ENCODE measurements at places on chromosomes 6 and 20.

GRCh38 chr6:88167352-88167937, 1.3 kb upstream of the CNR1 start:
- no peak for DNase-seq

- no peak for DNase-seq
Measured at GRCh38 chr6:78577585-78577984, 289.8 kb upstream of the IRAK1BP1 start.

DNA sequence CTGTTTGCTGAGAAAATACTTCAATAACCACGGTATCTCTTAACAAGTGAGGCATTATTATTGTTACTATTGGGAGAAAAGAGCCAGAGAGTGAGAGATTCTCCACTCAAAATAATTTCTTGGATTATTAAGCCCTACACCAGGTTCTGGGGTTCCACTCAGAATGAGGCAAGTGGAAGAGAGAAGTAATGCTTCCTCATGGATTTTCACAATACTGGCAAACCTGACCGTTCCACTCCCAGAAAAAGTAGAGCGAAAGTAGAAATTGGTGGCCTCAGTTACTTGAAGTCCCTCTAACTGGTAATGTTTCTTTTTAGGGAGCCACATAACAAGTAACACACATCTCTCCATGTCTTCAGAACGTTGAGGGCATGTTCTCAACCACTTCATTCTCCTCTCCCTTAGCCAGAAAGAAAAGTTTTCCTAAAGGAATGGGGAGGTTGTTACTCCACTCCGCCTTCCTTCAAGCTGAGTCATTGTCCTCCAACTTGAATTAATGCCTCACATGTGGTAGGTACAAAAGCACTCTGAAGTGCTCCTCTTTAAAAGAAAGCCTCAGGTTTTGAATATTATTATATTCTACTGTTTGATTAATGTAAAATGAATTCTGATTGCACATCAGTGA, 1.9 kb downstream of the BAG2 start:
- peak; percentile 76 for DNase-seq

DNA sequence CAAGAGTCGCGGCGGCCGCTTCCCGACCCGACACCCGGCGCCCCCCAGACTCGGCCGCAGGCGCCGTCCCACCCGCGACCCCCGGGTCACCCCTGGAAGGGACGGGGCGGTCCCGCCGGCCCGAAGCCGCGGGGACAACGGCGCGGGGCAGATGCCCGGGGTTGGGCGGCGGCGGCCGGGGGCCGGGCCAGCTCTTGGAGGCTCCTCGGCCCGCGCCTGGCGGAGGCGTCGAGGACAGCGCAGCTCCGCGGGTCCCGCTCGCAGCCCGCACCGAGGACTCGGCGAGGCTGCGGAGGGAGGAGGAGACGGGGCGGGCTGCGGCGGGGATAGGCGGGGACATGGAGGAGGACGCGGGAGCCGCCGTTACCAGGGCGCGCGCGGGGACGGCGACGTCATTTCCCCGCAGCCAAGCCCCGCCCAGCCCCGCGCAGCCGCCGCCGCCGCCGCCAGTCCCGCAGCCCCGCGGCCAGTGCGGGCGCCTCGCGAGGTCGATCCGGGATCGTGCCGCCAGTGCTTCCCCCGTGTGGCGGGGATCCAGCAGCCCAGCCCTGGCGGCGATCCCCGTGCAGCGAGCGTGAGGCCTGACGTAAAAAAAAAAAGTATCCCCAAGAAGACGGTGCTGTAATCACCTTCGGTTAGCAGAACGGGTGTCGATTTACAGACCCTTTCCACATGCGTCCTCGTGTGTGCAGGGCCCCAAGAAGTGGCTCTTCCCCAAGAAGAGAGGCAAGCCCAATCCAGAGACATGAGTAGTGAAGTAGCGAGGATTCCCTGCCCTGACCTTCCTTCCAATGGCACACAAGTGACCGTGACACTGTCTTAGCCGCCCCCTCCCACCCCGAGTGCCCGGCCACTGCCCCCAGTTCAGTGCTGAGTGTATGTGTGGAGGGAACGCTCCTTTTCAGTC, at the start of gene FAM184A:
Gene FAM184A (minus strand): TSS at position 289 of the 907 bp plus-strand sequence. CDS start 365 bp downstream, outside the sequence.
- DNase-seq, result peak; percentile 54

GRCh38 chr6:11968241-11968806, 43.8 kb upstream of the HIVEP1 start:
- no peak for DNase-seq

GRCh38 chr6:22575190-22575589, 5.8 kb downstream of the HDGFL1 start:
- DNase-seq, result peak; percentile 48

DNA sequence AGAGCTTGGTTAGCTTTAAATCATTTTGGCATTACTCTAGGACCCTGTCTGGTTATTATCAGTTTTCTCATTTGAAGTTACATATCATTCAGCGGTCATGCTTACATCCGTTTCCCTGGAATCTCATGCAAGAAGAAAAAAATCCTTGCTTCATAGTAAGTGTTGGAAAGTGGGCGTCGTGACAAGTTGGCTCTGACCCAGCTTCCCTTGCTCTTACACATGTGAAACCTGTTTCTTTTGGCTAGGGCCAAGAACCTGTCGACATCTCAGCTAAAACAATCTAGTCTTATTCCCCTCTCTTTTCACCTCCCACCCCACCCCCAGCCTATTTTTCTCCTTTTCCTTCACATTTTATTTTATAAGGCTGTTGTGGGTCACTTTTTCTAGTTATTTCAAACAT, 45.5 kb downstream of the ANKS1A start:
- peak; percentile 49 for DNase-seq

DNA sequence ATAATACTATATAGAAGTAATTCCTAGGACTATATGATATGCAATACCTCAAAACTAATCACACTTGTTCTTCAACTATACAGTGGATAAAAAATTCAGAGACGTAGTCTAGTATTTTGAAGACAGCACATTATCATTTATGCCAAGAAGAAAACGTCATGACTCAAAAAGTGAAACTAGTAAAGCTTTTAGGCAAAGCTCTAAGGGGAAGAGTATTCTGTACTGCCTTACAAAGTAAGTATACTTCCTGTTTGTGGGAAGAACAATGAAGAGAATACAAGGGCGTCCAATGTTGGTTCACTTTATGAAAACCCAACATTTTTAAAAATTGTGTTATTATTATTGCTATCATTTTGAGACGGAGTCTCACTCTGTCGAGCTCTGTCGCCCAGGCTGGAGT, 27.9 kb downstream of the LOC128125822 start:
- DNase-seq, result no peak

- peak; percentile 8 for DNase-seq
Measured at GRCh38 chr6:102619585-102619984, 1226.1 kb downstream of the GRIK2 start.

DNA sequence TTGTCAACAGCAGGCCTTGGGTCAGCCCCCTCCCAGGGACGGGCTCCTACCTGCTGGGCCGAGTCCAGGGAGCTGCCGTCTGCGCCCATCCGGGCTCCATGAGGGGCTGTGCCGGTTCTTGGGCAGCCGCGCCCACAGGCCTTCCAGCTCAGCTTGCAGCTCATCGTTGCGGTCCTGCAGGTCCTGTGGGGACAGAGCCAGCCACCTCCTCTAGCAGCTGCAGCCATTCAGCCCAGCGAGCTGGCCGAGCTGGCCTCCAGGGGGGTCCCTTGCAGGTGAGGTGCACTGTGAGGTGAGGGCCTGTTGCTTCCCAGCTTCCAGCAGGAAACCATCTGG, 74.4 kb downstream of the GINS1 start:
- no peak for DNase-seq

DNA sequence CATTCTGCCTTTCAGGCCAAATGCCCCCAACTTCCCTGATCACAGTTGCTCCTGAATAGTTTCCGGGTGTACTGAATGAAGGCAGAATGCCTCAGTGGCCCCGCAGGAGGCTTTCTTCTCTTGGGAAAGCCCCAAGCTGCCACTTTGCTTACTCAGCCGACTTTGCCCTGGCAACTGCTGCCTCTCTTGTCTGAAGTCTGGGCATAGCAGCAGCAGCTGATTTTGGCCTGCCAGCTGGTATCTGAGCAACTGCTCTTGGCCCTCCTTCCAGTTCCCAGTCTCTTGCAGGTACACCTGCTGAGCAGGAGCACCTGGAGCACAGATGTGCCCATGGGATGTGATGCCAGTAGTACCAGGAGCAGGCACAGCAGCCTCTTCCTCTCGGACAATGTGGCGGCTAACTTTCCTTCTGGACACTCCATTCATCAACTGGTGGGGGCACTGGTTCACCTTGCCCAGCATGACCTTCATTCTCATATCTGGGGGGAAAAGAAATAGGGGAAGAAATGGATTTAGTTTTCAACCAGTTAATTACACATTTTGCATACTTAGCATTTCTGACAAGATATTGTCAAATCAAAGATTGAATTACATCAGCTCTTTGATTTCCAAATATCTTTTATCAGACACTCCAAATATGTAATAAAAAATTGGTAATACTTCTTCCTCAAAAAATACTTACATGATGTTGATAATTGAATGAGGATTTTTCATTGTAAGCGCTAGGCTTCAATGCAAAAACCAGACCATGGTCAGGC, 468.2 kb downstream of the PKHD1 start:
- DNase-seq, result no peak

- peak; percentile 78 for DNase-seq
Measured at GRCh38 chr6:80553071-80553740, 446.7 kb downstream of the BCKDHB start.

DNA sequence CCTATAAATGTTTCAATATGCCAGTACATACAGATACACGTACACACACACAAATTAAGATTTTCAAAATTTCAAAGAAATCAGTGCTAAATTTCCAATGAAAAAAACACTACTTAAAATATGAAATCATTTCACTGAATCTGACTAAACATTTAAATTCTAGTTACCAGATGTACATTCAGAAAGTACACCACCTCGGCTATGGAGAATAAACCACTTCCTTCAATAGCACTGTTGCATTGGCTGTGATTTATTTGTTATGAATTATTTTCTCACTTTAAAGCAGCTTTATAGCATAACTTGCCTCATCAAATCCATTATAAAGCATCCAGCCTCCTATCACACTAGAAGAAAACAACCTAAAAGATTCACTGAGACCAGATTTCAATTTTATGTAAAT, 36.6 kb downstream of the HBS1L start:
- DNase-seq, result no peak

GRCh38 chr6:37485291-37485702, 14.4 kb downstream of the CCDC167 start:
- DNase-seq, result no peak

All from astrocyte of the spinal cord (primary cell).